BJ (cell line): ENCODE measurements at places on chromosomes 4 and X.

DNA sequence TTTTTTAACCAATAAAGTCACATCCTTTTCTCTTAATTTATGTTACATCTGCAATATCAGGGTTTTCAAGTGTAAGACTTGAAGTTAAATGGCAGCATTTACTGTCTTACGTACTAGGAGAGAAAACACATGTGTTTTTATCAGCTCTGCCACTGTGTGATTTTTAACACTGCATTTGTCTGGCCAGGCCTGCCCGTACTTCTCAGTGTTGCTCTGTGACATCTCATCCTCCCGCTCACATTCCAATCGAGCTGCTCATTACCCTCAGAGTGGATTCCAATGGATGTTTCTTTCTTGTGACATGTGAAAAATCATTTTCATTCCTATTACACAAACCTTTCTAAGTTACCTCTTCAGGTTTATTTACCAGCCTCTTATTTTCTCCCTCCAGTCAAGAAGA lies 420.3 kb downstream of the FAT4 start:
- DNase-seq = peak; percentile 56

- DNase-seq = no peak
These were observed 139.2 kb downstream of the PCDH18 start for GRCh38 chr4:137393044-137393443.

DNA sequence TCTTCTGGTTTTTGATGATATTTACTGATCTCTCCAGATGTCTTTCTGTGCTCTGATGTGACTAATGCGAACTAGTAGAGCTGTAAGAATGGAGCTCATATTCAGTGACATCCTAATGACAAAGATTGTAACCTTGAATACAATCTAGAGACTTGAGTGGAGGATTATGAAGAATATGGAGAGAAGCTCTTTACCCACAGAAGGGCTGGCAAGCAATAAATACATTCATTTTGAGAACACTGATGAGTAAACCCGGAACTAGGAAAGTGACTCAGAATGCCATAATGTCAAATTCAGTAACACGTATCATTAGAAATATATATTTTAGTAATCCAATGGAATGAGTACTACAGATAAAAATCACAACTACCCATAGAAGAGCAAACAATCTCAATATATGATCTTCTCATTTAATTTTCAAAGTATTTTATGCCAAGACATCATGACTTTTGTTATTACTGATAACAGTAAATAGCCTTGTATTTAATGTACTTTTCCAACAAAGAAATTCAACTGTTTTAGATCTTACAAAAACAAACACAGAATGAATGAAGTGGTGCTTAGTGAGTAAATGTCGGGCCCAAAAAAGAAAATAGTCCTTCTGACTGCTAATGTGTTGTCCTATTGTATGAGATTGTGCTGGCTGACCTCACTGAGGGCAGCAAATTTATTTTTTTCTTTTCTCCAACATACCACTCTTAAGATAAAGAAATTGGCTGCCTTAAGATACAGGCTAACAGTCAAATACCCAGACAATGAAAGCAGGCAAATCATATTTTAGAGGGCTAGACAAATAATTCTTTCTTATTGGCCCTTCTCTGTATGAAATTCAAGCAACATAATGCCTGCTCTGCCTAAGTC lies 49.2 kb upstream of the HDAC8 start:
- DNase-seq = no peak

- no peak for DNase-seq
These were observed 41.5 kb downstream of the GATB start for GRCh38 chr4:151718984-151719955.

- DNase-seq = no peak
These were observed 20.2 kb upstream of the CDKN2AIP start for GRCh38 chr4:183424109-183424744.

- no peak for DNase-seq
These were observed 207.9 kb upstream of the ANXA3 start for GRCh38 chr4:78343682-78344081.

DNA sequence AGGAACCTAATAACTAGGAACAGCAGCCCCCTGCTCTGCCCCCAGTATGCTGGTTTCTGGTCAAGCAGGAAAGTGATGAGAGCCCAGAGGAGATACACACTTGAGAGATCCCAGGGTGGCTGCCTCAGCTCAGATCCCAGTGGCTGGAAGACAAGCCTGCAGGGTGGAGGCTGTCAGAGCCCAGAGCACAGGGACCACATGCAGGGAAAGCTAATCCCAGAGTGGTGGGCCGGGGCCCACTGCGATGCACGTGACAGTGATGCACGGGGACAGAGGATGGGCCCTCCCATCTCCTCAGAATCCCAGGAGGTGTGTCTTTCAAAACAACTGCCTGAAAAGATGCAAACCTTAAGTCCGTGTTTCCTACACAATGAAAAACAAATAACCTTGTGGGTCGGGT lies 29.1 kb upstream of the CRMP1 start:
- DNase-seq = no peak

- no peak for DNase-seq
These were observed 96.8 kb downstream of the PDLIM5 start for GRCh38 chr4:94548571-94548970.

GRCh38 chr4:185562531-185562930 lies 27.2 kb upstream of the PDLIM3 start:
- no peak for DNase-seq

- DNase-seq = no peak
These were observed 34.9 kb upstream of the PPP2R2C start for GRCh38 chr4:6507345-6507744.

DNA sequence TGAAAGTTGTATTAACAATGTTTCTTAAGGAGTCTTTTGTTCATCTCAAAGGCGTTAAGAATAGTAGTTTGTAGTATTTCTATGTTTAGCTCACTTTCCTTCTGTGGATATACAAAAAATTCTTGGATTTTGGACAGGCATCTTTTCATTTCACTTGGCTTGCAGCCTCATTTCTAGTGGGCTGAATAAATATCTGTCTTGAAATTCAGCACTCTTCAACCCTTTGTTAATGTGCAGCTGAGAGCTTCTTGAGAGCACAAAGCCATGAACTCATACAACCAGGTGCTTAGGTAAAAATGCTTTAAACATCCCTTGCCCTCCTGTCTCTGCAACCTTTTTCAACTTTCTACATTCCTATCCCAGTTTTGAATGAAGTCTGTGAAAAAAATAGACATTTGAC lies 1003.2 kb downstream of the C4orf33 start:
- no peak for DNase-seq

DNA sequence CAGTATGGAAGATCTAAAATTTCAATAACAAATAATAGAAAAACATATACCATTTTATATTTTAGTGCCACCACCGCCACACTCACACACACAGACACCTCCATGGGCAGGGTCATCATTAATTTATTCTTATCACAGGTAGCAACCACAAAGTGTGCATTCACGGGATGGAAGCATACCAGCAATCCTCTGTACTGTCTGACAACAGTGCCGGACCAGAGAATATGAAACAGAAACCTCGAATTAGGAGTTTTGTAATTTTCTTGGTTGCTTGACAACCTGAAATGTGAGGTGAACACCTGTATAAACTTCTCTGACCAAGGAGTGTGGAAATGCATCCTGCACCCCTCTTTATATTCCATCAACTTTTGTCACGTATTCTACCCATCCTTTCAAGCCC lies 213.9 kb upstream of the KCNIP4 start:
- no peak for DNase-seq

- peak; percentile 16 for DNase-seq
These were observed 39.6 kb downstream of the DDX60L start for GRCh38 chr4:168440442-168441264.

DNA sequence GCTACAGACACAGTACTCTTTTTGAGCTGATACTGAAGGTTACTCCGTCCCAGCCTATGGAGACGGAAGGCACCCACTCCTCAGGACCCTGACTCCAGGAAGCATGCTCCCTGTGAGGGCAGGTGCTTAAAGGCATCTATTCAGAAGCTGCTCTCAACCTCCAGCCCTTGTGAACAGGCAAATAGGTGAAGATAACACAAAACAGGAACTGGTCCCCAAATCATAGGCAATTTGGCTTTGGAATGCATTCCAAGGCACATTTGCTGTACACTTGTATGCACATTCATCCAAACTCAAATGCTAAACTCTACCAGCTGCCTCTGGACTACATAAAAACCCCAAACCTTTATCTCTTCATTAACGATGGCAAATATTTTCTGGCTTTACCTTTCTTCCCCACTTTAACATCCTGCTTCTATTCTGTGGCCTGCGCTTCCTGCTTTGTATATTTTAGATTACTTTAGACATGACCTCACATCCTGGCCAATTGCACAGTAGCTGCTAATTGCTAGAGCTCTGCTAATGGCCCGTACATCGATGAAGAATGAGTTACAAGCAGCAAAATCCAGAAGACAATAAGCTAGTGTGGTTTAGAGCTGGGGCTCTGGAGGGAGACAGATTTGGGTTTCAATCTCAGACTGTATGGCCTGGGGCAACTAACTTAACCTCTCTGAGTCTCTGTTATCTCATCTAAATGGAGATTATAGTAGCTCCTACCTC lies 3.2 kb downstream of the SEL1L3 start:
- DNase-seq = no peak

DNA sequence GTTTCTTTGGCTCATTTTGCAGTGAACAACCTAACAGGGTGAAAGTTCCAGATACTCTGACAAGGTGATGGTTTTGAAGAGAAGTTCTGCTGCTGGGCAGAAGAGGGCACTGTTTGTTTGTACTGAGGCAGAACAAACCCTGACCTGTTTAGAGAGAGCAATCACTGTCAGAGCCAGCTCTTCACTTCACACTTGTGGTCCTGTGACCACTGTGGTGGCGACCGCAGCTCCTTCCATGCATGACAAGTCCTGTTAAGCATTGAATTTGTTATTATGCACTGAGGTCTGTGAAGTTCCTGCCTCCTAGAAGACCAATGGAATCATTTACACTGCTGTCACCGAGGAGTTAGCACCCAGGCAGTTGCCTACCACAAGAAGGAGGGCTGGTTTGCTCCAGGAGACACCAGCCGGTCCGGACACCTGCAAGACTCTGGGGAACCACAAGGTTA lies 86.6 kb downstream of the ZNF330 start:
- DNase-seq = peak; percentile 23

GRCh38 chr4:21211846-21212245 lies 511.6 kb downstream of the PACRGL start:
- no peak for DNase-seq

DNA sequence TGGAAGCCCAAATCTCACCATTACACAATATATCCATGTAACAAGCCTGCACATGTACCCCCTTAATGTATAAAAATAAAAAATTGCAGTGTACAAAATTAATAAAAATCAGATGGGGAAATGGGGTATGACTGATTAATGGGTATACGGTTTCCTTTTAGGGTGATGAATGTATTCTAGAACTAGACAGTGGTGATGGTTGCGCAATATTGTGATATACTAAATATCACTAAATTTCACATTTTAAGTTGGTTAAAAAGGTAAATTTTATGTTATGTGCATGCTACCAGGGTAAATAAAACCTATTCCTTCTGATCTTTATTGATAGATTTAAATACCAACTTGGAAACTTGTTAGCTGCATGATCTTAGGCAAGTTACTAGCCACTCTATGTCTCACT lies 129.4 kb downstream of the SPANXA1 start:
- DNase-seq = no peak

- no peak for DNase-seq
These were observed 92.2 kb upstream of the INTU start for GRCh38 chr4:127540497-127541025.

GRCh38 chr4:142265536-142265935 lies 580.6 kb downstream of the INPP4B start:
- peak; percentile 11 for DNase-seq

DNA sequence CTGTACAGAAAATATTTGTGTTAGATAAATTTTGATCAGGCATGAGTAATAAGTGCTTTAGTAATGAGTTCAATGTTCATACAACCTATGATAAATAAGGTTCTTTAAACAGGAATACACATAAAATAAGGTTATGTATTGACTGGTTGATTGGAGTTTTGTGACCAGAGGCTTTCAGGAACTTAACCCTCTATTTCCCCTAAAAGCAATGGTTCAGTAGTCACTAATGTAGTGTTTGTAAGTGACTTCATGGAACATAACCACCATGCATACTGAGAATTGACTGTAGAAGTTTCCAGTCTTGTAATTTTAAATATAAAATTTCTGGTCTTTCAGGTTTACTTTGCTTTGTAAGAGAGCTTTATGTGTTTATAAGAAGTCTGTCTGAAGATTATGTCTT lies 28.1 kb downstream of the HPGD start:
- DNase-seq = no peak

- no peak for DNase-seq
These were observed 13.0 kb downstream of the MAGEB1 start for GRCh38 chrX:30259927-30260326.
